ENCODE measurements at places on chromosomes 6 and 20. TPM values are rescaled to one million over a fixed set of nuclear protein-coding genes. Genes with fewer than 3 reads are reported as not detected.

CEP85L gene
- polyA plus RNA-seq, result 7.8 TPM

DNA sequence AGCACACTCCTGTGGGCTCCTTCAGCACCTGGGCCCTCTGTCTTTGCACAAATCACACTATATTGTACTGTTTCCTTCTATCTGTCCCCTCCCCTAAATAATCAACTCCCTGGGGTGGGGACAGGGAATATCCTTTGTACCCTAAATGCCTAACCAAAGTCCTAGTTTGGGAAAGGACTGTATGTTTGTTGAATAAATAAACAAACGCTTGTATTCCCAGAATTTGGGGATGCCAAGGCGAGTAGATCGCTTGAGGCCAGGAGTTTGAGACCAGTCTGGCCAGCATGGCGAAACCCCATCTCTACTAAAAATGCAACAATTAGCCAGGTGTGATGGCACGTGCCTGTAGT lies 322.7 kb downstream of the SYNE1 start:
- no peak for DNase-seq

DNA sequence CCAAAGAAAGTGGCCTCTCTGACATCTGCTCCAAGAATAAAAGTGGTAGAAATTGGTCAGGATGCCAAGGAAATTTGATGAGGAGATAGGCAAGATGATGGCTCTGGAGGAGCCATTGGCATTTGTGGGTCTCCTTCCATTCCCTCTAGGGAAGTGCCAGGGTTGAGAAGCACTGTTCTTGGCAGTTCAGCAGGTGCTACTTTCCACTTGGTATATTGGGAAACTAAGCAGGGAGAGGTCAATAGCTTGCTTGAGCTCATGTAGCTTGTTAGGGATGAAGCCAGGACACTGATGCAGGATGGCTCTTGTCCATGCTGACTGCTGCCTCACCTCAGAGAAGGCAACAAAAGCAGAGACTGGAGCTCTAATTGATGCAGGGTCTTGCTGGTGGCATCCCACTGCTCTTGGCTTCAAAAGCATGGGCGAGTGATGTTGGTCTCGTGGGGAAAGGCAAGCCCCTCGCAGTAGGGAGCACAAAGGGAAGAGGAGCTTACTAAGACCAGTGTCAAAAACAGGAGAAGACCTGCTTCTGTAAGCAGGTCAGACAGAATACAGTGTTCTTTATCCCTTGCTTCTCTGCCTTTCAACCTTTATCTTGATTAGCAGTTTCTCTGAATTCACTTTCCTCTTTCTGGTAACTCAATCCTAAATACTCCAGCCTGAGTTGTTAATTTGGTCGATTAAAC lies 73.1 kb upstream of the RIPOR2 start:
- DNase-seq, result no peak

DNA sequence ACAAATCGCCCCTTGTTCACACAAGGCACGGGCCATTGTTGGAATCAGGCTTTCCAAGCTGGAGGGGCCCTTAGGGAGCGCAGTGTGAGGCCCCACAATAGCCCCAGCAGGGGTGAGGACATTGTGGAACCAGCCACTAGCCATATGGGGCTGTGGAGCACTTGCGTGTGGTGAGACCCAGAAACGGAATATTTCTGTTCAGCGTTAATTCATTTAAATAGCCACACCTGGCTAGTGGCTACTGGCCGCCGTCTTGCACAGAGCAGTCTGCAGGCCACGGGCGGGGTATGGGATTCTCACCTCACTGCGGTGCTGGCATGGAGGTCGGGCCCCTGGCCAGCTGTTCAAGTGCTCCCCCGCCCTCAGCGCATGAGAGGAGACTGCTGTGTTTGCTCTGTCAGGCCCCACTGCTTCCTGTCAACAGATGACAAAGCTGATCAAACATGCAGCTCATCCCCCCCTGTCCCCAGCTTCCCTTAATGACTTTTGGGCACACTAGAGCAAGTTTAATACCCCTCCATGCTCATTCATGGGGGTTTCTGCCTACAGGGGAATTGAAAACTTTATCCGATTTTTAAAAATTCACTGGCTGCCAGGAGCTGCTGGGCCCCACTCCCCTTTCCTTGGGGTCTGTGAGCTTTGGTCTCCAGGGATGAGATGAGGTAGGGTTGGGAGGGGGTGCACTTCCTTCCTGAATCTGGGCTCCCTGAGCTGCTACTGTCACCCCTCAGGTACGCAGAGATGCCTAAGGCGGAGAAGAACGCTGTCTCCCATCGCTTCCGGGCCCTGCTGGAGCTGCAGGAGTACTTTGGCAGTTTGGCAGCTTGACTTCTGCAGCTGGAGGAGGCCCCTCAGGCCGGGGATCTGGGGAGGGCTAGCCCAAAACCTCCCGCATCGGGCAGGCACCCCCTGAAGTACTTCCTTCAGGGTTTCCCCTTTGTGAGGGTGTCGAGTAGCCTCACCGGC lies 13.6 kb downstream of the ITPA start:
- DNase-seq, result no peak

- no peak for DNase-seq
These were observed 61.2 kb upstream of the SIRPG start for GRCh38 chr20:1718604-1719384.

GRCh38 chr6:147040121-147040910 lies 163.9 kb upstream of the STXBP5 start:
- no peak for DNase-seq
